Activated naive CD4-positive, alpha-beta T cell treated with anti-CD3 and anti-CD28 coated beads, Interleukin-2, amount 50 U/mL, for 72 hours (primary cell): ENCODE measurements at places on chromosomes 16 and 17.

- DNase-seq = no peak
Observed at GRCh38 chr17:47687748-47688147, 6.2 kb upstream of the TBKBP1 start.

- no peak for DNase-seq
Observed at GRCh38 chr17:27217631-27218030, 76.3 kb upstream of the WSB1 start.

- DNase-seq = no peak
Observed at GRCh38 chr17:20184977-20185619, 175.9 kb downstream of the SPECC1 start.

DNA sequence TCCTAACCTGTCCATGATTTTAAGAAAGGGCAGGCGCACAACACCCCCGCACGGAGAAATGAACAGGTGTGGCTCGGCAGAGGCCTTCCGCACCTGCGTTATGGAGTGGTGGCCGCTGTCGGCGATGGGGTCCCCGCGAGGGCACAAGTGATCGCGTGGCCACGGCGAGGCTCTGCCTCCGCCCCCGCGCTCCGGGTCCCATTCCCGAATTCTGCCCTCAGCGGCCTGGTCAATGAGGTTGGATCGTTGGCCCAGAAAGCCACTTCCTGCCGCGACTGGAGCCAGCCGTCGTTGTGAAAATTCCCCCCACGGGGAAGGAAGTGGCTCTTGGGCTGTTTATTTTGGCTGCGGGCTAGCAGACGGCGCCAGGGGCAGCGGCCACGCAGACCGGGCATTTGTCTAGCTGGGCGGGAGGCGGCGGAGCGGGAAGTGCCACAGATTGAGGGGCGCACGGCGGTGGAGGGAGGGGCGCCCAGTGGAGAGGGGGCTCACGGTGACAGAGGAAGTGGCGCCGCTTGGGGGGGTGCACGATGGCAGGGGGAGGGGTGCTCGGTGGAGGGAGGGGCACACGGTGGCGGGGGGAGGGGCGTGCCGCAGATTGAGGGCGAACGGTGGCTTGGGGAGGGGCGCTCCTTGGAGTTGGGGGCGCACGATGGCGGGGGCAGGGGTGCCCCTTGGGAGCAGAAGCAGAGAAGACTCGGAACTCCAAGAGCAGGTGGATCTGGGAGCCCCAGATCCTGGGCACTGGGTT is 25.0 kb downstream of the MRC2 start:
- no peak for DNase-seq

GRCh38 chr16:88408561-88409142 is 25.9 kb downstream of the ZNF469 start:
- DNase-seq = no peak

- DNase-seq = no peak
Observed at GRCh38 chr16:66335704-66336329, 30.7 kb upstream of the CDH5 start.

GRCh38 chr16:17773698-17774101 is 302.9 kb upstream of the XYLT1 start:
- DNase-seq = no peak

- no peak for DNase-seq
Observed at GRCh38 chr17:43383826-43384475, 14.8 kb upstream of the ARL4D start.

DNA sequence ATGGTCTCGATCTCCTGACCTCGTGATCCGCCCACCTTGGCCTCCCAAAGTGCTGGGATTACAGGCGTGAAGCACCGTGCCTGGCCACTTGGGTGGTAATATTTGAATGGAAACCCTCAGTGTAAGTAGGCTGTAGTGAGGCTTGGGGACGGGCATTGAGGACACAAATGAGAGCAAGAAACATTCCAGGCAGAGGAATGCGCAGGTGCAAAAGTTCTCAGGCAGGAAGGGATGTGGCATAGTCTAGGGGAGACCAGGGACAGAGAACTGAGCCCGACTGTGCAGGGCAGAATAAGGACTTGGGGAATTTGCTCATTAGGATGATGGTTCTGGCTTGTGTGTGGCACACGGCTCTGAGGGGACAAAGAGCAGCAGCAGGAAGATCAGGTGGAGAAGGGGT is 54.8 kb downstream of the GRB2 start:
- no peak for DNase-seq

- DNase-seq = peak; percentile 38
Observed at GRCh38 chr17:81095383-81095762, 60.4 kb downstream of the BAIAP2 start.

- no peak for DNase-seq
Observed at GRCh38 chr17:40622509-40622928, 25.1 kb downstream of the SMARCE1 start.

DNA sequence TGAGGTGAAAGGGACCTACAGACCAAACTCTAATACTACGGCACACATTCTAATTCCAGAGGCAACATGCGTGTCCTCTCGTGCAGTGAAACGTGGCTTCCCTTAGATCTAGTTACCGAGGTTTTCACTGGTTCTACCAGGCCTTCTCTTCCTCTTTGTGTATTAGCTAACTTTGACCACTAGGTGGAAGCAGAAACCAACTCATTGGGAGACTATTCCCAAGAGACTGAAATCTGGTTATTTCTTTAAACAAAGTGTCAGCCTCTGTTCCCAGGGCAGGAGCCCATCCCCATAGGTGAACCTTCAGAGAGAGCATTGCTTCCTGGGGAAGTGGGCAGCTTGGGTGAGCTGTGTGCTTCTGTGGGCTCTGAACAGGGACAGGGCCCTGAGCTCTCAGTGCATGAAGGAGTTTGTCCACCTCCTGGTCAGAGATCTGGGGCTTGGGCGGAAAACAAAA is 19.7 kb upstream of the RCVRN start:
- peak; percentile 19 for DNase-seq

DNA sequence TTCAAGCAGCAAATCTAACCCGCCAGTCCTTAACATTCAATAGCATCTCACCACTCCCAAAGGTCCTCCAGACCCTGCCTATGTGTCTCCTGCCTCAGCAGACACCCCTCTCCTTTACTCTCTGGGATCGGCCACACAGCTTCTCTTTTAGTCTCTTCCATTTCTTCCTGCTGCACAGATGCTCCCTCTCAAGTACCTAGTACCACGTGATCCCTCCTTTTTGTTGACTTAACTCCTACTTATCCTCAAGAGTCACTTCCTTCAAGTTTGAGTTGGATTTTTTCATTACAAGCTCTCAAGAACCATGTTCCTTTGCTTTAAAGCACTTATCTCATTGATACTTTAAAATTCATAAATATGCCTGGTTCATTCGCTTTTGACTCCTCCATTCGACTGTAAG is 24.9 kb downstream of the AMFR start:
- DNase-seq = no peak

DNA sequence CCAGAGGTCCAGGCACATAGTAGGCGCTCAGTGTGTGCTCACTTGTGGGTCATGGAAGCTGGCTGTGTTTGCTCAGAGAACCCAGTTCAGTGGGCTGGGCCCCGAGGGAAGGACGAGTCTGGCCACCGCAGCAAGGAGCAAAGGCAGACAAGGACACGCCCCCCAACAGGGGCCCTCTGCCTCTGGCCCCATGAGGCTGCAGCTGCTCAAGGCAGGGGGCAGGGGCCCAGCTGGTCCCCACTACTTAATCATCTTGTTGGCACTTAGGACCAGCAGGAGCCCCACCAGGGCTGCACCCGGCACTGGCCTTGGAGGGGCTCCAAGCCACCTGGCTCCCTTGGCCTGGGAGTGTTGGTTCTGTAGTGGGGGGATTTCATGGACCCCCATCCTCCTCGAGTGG is 16.1 kb downstream of the KCNJ12 start:
- DNase-seq = no peak

DNA sequence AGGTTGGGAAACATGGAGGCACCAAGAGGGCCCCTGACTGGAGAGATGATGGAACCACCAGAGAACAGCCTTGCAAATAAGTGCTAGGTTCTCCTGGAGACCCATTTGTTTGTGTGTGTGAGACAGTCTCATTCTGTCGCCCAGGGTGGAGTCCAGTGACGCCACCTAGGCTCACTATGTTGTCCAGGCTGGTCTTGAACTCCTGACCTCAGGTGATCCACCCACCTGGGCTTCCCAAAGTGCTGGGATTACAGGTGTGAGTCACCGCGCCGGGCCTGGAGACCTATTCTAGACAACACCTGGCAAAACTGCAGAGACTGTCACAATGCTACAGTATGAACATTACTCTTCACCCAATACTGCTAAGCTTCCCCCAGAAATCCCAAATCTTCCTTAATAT is 1.5 kb downstream of the NPLOC4 start:
- no peak for DNase-seq

GRCh38 chr17:57080718-57081117 is 4.3 kb upstream of the AKAP1 start:
- DNase-seq = no peak

DNA sequence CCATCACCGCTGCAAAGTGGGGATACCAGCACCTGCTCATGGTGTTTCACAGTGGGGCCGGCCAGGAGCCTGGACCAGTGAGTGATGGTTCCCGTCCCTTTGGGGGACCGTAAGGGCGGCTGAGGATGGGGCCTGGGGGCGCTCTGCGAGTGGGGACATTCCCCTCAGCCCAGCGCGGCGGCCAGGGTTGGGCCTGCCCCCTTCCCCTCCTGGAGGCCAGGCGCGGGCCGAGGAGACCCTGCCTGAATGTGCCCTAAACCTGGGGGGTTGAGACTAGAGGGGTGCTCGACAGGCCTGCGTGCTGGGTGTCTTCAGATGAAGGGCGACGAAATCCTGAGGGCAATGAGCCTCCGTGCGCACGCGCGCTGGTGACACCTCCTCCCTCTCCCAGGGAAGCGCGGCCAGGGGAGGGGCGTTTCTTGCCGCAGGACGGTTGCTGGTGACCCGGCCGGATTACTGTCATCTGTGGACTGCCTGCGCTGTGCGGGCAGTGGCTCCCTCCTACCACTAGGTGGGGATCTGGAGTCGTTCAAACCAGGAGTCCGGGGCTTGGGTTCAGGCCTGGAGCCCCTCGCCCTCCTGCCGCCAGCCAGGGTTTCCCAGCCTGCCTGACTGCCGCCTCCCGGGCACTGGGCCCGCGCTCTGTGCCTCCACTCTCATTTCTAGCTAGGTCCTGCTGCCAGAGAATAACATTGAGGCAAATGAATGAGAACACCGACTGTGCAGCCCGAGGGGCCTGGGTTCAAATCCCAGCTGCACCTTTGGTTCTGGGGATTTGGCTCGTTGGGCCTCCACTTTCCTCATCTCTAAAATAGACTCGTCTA is 17.1 kb downstream of the TBX2 start:
- peak; percentile 68 for DNase-seq

GRCh38 chr17:58447039-58447975 is 30.0 kb upstream of the RNF43 start:
- peak; percentile 59 for DNase-seq

- DNase-seq = no peak
Observed at GRCh38 chr16:77963185-77964044, 58.9 kb upstream of the CLEC3A start.

DNA sequence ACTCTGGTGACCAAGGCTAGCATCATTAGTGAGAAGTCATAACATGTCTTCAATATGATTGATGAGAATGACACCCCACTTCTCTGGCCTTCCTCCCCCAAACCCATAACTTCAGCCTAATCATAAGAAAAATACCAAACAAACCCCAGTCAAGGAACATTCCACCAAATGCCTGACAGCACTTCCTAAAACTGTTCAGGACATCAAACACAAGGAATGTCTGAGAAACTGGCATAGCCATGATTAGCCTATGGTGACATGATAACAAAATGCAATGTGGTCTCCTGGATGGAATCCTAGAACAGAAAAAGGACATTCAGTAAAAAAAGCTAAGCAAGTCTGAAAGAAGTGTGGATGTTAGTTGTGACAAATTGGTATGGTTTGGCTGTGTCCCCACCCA is 24.7 kb upstream of the TBX4 start:
- no peak for DNase-seq

DNA sequence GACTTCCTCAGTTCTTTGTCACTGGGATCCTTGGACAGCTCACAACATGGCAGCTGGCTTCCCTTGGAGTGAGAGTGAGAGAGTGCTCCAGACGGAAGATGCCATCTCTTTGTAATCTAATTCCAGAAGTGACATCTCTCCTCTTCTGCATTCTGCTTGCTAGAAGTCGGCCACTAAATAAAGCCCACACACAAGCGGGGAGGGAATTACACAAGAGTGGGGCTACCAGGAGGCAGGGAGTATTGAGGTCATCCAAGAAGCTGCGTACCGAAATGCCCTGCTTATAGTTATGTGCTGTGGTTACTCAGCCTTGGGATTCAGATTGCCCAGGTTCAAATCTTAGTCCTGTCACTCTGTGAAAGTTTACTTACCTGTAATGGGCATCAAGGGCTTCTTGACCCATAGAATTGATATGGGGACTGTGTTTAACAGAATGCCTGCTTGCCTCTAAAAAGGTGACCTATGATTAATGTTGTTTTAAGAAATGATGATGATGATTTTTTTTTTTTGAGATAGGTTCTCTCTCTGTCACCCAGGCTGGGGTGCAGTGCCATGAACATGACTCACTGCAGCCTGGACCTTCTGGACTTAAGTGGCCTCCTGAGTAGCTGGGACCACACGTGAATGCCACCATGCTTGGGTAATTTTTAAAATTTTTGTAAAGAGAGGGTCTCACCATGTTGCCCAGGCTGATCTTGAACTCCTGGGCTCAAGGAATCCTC is 120.9 kb upstream of the HS3ST2 start:
- DNase-seq = no peak

DNA sequence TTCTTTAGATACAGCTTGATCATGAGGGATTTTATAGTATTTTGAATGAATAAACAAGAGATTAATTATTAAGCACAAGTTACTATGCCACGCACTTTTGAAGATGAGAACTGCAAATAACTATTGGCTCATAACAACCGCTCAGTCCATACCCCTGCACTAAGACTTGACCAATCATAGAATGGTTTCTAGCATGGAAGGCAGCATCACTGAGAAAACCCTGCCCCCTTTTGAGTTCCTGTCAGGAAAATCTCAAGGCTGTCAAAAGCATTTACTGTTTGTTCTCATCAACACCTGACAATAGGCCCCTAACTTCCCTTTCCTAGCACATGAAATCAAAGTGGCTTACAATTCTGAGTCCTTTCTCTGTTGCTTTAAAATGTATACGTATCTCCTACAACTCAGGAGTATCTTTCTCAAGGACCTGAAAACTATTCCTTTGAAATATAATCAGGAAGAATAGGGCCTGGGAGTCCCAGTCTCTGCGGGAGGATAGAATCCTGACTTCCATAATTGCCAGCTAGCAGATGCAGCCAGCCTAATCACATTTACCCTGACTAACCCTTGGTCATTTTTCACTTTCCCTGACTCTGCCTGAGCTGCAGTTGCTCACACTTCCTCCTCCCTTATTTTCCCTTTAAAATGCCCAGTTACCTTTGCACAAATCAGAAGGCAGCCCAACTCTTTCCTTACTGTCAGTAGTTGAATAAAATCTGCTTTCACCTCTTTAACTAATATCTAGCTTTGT is 9.1 kb upstream of the MMD start:
- DNase-seq = no peak

DNA sequence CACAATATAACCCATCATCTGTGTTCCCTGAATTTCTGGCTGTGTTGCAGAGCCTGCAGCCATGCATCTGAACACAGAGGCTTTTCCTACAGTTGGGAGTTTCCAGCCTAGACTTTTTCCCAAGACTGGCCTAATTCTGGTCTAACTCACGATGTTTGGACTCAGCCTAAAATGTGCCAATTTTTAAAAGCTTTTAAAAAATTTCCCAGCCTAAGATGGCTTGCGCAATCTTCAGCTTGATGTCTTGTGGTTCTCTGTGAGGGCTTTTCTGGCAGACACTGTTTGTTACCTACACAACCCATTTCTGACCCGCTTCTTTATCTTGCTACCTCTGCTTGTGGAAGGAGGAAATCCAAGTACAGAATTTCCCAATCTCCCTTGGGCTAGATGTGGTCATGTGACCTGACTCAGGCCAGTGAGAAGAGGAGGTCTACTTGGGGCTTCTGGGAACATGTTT is 72.7 kb upstream of the GAS7 start:
- no peak for DNase-seq

GRCh38 chr16:56609463-56609921 is 1.1 kb downstream of the MT2A start:
- DNase-seq = peak; percentile 78
